Skin of body (tissue), 3 donors: ENCODE measurements at places on chromosomes 3 and 15. TPM values are rescaled to one million over a fixed set of nuclear protein-coding genes. Genes with fewer than 3 reads are reported as not detected.

PRRT3 gene
- 1.2 TPM for total RNA-seq

DLG1 gene
- 119 TPM for total RNA-seq

INTS14 gene
- 23.9 TPM for total RNA-seq

GRCh38 chr3:151604891-151605290, 128.8 kb upstream of the AADACL2 start:
- DNase-seq, result no peak

HEXA gene
- total RNA-seq, result 54.6 TPM

GRCh38 chr3:72658466-72659100, 189.7 kb downstream of the SHQ1 start:
- DNase-seq, result no peak

ITIH1 gene
- total RNA-seq, result 1.3 TPM

WWTR1 gene
- total RNA-seq, result 83.2 TPM
